ENCODE measurements at places on chromosomes 7 and 10.

GRCh38 chr7:144048648-144049047 lies at the start of gene OR2A5:
OR2A5 (plus strand) TSS chr7:144048948; CDS start chr7:144050402, 1,454 bp downstream.
- DNase-seq: no peak

- DNase-seq: no peak
Observed at GRCh38 chr7:116687801-116688201, 15.8 kb downstream of the MET start.

GRCh38 chr10:112565434-112566053 lies 118.5 kb downstream of the VTI1A start:
- no peak for DNase-seq

GRCh38 chr10:129498680-129499079 lies 31.6 kb downstream of the MGMT start:
- no peak for DNase-seq

- no peak for DNase-seq
Observed at GRCh38 chr10:113294868-113295267, 258.0 kb upstream of the HABP2 start.

DNA sequence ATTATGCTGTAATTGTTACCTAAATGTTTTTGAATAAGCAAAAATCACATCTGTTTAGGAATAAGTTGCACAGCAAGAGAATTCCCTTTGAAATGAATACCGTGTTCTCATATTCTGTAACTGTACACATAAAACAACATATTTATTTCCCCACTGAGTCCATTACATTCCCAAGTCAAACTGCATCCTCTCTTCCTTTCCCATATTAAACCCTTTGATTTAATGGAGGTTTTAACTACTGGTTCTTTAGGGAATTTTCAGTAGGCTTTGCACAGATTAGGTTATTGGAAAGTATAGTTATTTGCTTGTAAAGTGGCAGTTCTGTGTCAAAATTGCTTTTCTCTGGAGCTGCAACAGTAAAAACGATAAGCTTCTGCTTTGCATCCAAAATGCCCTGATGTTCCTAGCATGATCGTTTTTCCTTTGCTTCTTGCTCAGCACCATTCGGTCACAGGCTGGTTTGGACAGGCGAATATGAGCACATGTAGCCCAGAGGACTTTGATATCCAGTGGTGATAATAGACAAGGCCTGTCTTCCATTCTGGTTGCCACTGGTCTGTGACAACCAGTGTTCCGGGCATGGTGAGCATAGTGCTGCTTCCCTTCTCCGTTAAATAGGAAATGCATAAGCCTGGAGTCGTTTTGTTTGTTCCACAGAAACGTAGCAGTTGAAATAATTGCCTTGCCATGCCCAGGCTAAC lies 696.1 kb downstream of the AUTS2 start:
- DNase-seq: no peak

DNA sequence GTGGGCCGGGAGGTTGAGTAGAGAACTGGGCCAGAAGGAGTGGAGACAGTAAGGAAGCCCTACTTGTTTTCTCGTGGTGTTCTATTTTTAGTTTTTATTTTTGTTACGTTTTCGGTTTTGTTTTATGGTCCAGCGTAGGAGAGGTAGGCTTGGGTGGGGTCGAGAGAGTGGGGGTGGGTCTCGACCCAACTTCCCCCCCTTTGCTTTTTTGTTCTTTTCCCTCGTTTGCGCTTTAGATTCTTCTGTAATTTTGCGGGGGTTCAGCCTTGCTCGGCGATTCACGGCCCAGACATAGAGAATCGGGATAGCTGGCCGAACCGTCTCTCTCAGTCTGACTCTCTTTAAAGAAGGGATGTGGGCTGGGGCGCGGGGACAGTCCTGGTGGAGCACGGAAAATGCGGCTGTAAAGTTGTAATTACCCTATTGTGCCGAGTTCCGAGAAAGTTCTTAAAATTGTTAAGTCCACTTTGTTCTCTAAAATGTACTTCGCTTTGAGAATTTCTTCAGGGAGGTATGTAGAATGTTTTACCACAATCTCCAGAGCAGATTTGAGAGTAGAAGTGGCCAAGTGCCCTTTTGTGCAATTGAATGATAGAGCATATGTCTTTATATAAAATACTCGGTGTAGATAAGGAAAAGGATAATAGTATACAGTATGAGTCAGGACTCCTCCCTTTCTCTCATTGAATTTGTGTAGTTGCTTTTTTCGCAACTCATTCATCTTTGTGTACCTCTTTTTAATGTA lies 816 bp downstream of the DMTF1 start:
- DNase-seq: peak; percentile 17
